ENCODE measurements at places on chromosomes 3 and 15. TPM values are rescaled to one million over a fixed set of nuclear protein-coding genes. Genes with fewer than 3 reads are reported as not detected.

DNA sequence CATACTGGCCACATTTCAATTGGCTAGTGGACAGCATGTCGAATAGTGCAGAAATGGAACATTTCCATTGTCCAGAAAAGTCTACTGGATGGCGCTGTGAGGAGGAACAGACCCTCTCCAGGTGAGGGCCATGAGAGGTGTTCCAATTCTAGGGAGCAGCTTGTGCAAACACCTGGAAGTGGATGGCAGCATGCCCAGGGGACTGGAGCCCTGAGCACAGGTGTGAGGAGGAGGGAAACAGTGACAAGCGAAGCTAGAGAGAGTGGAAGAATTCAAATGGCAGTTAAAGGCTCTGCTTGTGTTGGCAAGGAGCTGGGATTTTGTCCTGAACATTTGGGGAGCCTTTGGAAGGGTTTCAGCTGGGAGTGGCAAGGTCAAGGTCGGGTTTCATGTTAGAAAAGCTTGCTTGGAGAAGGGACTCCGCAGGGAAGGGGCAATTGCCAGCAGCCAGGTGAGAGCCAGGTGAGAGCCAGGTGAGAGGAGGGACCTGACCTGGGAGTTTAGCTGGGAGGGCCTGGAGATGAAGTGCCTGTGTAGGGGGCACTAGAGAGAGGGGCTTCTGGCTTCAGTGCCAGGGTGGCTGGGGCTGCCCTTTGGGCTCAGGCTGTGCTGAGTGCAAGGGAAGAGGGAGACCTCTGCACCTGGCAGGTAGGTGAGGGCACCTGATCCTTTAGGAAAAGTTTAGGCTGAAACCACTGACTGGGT lies 93.8 kb downstream of the LINGO1 start:
- H3K27me3 ChIP-seq, result no peaks in the 10 kb centered on the region
- DNase-seq, result no peak
- H3K27ac ChIP-seq, result no peak overlapping the region
- no peaks in the 10 kb centered on the region for H3K36me3 ChIP-seq
- H3K4me1 ChIP-seq, result peaks cover 4% of the 10 kb centered on the region
- no peak overlapping the region for H3K4me3 ChIP-seq

The SGO1 gene
- total RNA-seq, result 31.5 TPM

The A4GNT gene
- total RNA-seq, result not detected

The ZPLD1 gene
- total RNA-seq, result 0.17 TPM

DNA sequence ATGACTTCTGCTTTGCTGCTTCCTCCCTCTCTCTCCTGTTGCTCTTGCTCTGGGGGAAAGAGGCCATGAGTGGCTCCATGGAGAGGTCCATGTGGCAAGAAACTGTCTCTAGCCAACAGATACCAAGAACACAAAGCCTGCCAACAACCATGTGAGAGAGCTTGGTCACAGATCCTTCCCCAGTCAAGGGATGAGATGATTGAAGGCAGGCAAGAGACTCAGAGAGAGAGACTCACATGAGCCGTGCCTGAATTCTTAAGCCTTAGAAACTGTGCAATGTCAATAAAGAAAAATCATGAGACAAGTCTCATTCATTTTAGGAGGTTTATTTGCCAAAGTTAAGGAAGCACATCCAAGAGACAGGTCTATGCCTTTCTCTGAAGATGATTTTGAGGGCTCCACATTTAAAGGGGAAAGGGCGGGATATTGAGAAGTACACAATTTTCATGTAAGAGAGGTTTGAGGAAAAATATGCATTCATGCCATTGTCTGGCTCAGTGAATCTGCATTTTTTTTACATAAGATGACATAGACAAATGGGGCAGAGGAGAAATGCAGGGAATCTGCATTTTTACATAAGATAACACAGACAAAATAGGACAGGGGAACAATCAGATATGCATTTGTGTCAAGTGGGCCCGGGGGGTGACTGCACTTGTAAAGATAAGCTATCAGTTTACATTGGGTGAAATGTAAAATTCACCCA lies 59.5 kb upstream of the SUCLG2 start:
- no peak overlapping the region for H3K27ac ChIP-seq
- DNase-seq, result no peak
- no peak overlapping the region for H3K4me3 ChIP-seq
- no peaks in the 10 kb centered on the region for H3K27me3 ChIP-seq
- H3K4me1 ChIP-seq, result no peaks in the 10 kb centered on the region

The AEN gene
- total RNA-seq, result 99.4 TPM

The EHD4 gene
- 32.7 TPM for total RNA-seq

DNA sequence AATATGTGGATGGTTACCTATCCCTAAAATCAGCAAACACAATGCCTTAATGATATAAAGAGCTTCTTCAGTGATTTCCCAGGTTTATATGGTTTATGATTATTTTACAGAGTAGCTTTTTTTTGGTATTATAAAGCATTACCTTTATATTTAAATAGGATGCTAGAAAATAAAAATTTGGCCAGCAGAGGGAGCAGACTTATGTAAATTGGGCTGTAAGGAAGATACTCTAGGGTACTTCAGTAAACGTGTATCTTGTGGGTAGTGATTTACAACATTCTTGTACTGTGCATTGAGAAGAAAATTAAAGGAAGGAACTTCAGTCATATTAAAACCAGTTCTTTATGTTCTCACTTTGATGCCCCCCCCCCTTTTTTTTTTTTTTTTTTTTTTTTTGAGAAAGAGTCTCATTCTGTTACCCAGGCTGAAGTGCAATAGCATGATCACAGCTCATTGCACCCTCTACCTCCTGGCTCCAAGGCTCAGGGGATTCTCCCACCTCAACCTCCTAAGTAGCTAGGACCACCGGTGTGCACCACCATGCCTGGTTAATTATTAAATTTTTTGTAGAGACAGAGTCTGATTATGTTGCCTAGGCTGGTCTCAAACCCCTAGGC lies 167.9 kb downstream of the BBX start:
- DNase-seq, result no peak
- peaks cover 13% of the 10 kb centered on the region for H3K4me1 ChIP-seq
- no peak overlapping the region for H3K27ac ChIP-seq
- no peak overlapping the region for H3K4me3 ChIP-seq
- H3K36me3 ChIP-seq, result no peaks in the 10 kb centered on the region

Data from activated T-cell treated with anti-CD3 and anti-CD28 coated beads, Interleukin-2, amount 50 U/mL, for 72 hours (primary cell).